Right cardiac atrium (tissue), 5 donors: ENCODE measurements at places on chromosomes 1 and 21. TPM values are rescaled to one million over a fixed set of nuclear protein-coding genes. Genes with fewer than 3 reads are reported as not detected.

GRCh38 chr21:27817902-27818623, 851.2 kb upstream of the ADAMTS5 start:
- no peak for DNase-seq

CD5L gene
- total RNA-seq = 0.42 TPM

DNA sequence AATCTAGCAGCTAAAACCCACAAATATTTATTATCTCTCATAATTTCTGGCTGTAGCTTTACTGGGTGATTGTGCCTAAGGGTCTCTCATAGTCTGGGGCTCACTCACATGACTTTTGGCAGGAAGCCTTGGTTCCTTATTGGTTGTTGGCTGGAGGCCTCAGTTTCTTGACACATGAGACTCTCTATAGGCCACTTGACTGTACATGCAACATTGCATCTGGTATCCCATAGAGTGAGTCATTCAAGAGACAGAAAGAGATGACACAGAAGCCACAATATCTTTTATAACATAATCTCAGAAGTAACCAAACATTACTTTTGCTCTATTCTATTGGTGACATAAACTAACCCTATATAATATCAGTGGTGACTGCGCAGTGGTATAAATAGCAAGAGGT, 128.5 kb upstream of the HNRNPU start:
- no peak for DNase-seq

DNA sequence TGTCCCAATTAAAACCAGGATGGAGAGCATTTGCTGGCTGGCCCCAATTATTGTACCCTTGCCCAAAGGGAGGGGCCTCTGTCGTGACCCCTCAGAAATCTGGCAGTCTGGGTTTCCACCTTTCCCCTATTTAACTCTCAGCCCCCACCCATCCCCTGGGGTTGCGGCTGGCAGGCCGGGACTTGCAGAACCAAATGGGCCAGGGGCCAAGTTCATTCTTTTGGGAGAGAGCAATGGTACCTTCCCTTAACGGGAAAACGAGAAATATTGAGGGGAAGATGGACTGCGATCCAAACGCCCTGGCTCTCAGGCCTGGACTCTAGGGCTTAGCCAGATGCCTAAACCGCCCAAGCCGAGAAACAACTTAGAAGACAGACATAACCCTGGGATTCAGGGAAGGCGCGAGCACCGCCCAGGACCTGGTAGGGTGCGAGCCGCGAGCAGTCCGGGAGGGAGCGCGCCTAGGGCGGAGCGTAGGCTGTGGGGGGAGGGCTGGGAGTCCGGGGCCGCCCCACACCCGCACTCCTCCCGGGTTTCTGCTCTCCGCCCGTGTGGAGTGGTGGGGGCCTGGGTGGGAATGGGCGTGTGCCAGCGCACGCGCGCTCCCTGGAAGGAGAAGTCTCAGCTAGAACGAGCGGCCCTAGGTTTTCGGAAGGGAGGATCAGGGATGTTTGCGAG, at the start of gene SLC27A3:
Gene SLC27A3 (plus strand): TSS at position 628 of the 678 bp plus-strand sequence. CDS start 91 bp downstream, outside the sequence.
- peak; percentile 95 for DNase-seq
